ENCODE measurements at places on chromosomes 6 and 20.

DNA sequence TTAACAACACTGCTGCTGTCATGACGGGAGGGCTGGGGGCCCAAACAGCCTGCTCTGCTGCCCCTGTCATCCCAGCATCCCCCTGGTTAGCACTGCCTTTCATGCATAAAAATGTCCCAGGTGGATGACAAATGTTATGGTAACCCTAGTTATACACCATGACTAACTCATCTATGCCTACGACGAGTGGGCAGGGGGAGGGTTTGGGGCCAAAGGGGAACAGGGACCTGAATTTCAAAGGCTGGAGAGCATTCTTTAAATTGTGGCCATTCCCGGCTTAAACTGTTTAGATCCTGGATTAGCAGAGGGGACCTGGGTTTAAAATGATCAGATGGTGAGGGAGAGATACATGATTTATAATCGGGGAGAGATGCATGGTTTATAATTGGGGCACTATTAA lies 24.4 kb downstream of the GNAS-AS1 start:
- no peak for DNase-seq

GRCh38 chr20:3193806-3194616 lies 10.5 kb downstream of the DDRGK1 start:
- no peak for DNase-seq

- no peak for DNase-seq
Measured at GRCh38 chr6:18240230-18240629, 24.1 kb downstream of the DEK start.

GRCh38 chr20:10463622-10464021 lies 28.5 kb downstream of the SLX4IP start:
- no peak for DNase-seq

DNA sequence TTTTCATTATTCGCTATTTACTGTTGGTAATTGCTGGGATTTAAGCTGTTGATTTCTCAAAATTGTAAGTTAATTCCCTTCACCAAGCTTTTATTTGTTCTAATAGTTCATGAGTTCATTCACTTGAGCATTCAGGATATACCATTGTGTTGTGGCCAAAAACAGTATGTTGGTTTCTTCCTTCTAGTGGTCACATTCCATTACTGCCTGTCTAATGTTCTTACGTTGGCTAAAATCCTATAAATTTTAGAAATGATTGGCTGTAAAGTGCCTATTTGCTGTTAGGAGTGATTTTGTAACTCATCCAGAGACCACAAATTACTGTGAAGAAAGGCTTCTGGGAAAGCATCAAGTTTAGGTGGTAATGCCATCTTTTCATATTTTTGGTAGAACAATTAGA lies 76.3 kb downstream of the FARS2 start:
- DNase-seq, result no peak

DNA sequence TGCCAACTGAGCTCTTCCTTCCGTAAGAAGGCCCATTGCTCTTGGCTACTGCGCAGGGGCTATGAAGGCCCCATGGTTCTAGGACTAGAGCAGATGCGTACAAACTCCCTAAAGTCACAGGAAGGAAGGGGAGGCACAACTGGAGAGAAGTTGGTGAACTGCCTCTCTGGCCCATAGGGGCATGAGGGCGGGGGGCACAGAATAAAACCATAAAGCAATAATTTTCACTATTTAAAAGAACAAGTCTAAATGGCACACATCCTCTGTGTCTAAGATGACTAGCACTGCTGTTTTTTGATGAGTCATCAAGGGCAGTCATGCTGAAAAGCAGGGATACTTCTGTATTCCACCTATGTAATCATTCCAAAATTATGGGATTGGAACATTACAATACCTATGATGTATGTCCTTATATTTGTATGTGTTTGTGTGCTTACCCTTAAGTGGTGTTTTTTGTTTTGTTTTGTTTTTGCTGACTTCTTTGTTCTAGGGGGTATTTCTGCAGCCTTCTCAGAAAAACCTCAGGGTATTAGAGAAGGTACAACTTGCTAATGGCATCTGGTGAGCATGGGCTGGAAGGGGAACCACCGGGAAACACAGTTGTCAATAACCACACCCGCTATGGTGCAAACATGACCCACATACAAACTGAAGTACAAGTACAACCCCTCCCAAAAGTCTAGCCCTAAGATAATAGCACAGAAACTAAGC lies 36.9 kb downstream of the B4GALT5 start:
- DNase-seq, result no peak

GRCh38 chr6:14380901-14381828 lies 263.6 kb downstream of the CD83 start:
- no peak for DNase-seq

GRCh38 chr20:4896971-4897497 lies 104.3 kb downstream of the SLC23A2 start:
- DNase-seq, result no peak

DNA sequence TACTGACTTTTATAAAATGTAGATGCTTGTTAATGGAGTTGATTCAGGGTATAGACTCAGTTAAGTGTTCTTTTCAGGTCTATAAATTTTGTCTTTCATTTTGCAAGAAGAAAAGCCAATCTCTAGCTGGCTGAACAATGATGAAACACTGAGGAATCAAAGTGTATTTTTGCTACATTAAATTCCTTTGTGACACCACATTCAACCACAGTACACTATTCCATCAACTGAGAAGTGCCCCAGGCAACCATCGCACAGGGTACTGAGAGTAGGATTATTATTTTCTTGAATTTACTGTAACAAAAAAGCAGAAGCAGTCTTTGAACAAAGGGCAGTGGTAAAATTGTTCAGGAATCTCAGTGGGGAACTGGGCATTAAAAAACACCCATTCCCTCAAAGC lies 83.6 kb downstream of the PREP start:
- DNase-seq, result no peak

DNA sequence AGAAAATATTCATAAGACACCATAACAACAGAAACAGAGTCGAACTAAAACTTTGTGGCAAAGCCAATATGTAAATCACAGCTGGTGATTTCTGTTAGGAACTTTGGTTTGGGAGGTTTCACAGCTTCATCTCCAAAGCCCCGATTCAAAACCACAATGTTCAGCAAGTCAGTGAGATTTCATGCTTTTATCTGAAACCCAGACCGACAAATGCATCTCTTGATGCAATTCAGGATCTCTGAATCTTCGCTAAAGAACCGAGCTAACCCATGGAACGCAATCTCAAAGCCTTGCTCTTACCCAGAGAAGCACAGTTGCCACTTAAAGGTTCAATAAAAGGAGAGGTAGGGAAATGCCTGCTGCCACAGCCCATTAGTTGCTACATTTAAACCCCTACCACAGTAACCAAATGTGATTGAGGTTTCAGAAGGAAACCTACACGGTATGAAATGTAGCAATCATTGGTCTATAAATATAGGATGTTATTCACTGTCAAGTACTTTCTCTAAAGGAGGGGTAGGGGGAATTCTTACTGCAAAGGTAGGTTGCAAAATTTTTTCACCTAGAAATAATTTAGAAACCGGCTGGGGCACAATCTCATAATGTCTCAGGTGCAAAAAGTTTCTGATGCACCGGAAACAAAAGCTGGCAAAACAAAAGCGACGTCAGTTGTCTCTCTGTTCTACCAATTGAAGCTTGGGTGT lies 381.0 kb upstream of the ARID1B start:
- peak; percentile 81 for DNase-seq

DNA sequence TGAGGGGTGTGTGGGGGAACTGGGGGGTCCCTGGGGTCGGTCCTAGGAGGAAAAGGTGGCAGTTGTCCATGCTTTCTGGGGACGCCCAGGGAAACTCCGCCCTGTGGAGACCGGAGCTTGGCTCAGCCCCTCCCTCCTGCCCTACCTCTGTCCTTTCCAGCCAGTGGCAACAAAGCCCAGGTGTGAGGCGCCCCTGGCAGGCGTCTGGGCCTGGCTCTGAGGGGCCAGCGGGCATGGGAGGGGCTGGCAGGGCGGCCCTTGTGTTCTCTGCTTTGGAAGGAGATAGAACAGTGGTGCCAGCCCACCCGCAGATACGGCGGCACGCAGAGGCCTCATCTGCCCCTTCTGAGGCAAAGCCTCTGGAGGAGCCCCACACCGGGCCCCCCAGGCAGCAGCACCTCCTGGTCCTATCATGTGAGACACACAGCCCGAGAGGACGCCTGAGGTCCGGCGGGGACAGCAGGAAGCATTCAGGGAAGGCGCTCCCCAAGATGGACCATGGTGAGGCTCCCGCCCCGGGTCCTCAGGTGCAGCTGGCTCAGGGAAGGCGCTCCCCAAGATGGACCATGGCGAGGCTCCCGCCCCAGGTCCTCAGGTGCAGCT lies 47.9 kb downstream of the YTHDF1 start:
- DNase-seq, result no peak

GRCh38 chr6:56148488-56149186 lies 98.7 kb downstream of the COL21A1 start:
- no peak for DNase-seq

DNA sequence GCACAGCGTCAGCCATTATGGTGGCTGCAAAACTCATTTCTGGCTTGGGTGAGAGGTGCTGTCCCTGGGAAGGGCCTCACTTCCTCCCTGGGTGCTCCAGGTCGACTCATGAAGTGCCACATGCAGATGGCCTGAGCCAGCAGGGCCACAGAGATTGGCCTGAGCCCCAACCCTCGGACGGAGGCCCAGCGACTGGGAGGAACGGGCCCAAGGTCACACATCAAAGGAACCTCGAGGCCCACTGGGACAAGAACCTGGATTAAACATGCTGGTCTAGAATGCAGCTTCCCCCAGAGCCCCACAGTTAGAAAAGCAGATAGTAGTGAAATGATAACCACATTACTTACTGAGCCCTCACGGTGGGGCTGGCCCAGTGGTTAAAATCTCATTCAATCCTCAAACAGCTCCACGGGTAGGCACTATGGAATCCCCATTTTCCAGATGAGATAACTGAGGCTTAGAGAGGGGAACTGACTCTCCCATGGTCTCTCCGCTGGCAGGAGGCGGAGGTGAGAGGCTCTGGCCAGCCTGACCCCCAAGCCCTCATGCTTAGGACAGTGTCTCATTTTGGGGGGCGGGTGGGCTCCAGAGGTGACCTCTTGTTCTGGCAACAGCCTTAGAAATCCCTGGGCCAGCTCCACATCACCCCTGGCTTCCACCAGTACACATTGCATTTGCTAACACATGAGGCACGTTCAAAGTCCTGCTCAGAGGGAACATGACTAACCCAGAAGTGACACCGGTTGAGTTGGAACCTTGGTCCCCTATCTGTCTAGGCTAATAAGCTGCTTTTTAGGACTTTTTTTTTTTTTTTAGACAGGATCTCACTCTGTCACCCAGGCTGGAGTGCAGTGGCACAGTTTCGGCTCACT lies 53.0 kb downstream of the SRC start:
- DNase-seq, result no peak

GRCh38 chr6:43992126-43992663 lies 135.1 kb downstream of the MRPL14 start:
- no peak for DNase-seq

GRCh38 chr6:37612475-37612874 lies 85.2 kb downstream of the MDGA1 start:
- DNase-seq, result no peak

DNA sequence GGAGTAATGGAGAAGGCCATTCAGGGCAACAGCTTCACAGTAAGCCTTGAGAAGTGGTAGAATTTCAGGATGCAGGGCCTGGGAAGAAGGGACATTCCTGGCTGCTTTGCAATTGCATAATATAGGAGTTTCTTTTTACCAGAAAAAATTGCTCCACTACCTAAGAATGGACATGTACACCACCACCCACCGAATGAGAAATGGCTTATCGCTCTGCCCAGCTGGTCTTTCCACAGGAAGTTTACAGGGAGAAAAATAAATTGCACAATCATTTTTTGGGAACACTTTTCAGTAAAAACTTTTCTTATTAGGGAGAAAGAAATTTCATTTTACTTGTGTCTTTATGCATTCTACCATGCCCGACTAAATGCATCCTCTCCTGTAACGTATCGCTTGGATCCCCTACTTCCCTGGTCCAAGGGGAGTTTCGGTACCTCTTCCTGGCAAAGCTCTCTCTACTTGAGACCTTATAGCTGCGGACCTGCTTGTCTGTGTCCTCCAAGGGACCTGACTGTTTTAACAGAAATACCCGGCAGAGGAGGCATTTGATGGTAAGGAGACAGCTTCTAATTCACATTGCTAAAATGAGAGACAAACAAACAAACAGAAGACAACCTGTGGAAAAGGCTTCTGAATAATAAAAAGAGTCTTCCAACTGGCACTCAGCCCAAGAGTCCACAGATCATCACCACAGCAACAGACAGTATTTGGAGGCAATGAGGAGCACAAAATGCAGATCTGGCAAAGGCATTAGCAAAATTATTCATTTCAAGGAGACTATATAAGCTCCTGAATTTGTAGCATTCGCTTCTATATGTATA lies 54.2 kb downstream of the MAP3K5 start:
- no peak for DNase-seq

DNA sequence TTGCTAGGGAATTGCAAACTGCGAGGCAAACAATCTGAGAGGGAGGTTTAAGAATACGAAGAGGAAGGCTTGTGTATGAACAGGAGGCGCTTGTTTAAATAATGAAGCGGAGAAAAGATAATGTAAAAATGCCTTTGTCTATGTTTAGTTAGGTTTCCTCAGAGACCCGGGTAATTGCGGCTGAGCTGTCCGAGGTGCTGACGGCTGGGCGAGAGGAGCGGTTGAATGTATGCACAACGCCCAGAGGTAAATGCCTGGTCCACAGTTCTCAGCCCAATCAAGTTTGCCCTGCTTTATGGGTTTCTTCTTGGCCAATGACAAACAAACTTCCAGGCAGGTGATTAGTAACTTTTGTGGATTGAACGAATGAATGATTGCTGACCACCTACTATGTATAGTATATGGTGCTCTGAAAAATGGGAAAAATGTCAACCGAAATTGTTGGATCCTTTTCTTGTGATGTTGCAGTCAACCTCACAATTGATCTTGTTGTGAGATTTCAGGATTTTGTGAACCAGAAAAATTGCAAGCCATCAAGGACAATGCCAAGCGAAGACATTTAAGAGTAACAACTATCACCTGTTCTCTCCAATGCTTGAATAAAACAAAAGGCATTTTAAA lies 38.3 kb upstream of the SLC32A1 start:
- peak; percentile 25 for DNase-seq

DNA sequence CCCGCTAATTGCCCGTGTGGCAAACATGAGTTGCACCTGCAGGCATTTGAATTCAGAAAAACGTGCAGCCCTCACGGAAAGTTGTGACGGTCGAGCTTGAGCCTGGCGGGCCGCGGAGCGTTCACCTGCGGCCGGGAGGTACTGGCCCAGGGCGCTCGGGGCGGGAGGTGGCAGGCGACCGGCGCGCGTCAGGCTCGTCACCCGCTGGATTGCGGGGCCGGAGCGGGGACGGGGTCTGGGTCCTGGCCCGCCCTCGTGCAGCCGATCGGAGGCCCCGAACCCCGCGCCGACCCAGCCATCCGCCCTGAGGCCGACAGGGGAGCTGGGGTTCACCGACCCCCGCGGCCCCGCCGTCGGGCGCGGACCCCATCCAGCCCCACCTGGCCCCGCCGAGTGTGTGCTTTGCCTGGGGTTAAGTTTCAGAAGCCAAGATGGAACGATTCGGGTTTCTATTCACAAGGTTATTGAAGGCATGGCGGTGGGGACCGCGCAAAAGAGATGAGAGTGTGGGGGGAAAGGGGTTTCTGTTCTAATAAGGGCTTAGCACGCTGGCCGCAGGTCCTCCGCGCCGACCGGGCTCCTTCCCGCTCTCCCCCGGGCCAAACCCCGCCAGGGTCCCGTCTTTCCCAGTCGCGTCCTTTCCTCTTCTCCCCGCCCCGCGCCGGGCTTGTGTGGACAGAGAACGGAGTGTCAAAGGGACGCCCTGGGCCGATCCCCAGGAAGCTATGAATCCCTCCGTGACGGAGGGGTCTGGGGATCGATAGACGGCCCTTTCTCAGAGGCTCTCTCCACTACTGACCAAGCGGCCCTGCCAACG lies 1.6 kb upstream of the HEY2 start:
- DNase-seq, result peak; percentile 32
